ENCODE measurements at places on chromosomes 12 and 14. TPM values are rescaled to one million over a fixed set of nuclear protein-coding genes. Genes with fewer than 3 reads are reported as not detected.

- no peak for DNase-seq
Measured at GRCh38 chr14:74647061-74647677, 35.1 kb upstream of the LTBP2 start.

DNA sequence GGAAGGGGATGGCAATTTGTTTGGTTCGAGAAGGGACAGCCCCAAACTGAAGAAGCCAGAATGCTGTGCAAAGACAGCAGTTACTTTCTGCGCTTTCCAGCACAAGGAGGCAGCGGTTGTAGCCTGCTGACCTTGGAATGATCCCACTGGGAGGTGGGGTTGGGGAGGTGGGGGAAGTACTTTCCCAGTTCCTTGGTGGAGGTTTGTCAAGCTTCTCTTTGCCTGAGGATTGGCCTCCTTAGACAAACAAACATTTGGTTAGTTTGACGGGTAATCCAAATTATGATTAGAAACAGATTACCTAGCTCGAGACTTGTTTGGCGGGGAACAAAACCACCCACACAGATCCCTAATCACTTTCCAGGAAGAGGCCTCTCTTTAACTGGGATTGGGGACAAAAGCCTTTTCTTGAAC is 79.1 kb upstream of the EGLN3 start:
- DNase-seq = no peak

GRCh38 chr12:7327918-7328317 is 24.0 kb downstream of the ACSM4 start:
- no peak for DNase-seq

DNA sequence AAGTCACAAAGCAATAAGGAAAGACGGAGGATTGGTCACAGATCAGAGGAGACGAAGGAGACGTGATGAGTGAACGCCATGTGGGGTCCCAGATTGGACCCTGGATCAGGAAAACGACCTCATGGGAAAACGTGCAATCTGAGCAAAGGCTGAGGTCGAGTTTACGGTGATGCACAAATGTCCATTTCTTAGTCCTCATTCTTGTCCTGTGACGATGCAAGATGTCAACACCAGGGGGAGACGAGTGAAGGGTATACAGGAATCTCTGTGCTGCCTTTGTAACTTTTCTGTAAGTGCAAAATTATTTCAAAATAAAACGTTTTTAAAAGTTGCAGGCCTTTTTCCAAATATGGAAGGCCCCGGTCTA is 329.8 kb downstream of the MED13L start:
- no peak for DNase-seq

The IAPP gene
- total RNA-seq = not detected

GRCh38 chr12:120847392-120847791 is 56.8 kb downstream of the SPPL3 start:
- no peak for DNase-seq
